Esophagus squamous epithelium (tissue), 5 donors: ENCODE measurements at places on chromosomes 13 and 19.

- no peak for DNase-seq
Measured at GRCh38 chr19:48239582-48240141, 16.1 kb downstream of the CARD8 start.

- DNase-seq = no peak
Measured at GRCh38 chr19:39807846-39808364, 26.1 kb downstream of the DYRK1B start.

DNA sequence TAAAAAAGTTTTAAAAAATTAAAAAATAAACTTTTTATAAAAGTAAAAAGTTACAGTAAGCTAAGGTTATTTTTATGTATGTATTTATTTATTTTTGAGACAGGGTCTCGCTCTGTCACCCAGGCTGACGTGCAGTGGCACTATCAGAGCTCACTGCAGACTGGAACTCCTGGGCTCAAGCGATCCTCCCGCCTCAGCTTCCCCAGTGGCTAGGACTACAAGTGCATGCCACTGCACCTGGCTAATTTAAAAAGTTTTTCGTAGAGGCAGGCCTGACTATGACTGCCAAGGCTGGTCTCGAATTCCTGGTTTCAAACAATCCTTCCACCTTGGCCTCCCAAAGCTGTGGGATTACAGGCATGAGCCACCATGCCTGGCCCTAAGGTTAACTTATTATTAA is 64.1 kb downstream of the CDADC1 start:
- DNase-seq = no peak

GRCh38 chr19:7718668-7719067 is 13.2 kb downstream of the CLEC4G start:
- no peak for DNase-seq

GRCh38 chr19:47330466-47330869 is 1.5 kb upstream of the C5AR2 start:
- DNase-seq = no peak

GRCh38 chr13:109406376-109406992 is 379.9 kb downstream of the IRS2 start:
- no peak for DNase-seq

DNA sequence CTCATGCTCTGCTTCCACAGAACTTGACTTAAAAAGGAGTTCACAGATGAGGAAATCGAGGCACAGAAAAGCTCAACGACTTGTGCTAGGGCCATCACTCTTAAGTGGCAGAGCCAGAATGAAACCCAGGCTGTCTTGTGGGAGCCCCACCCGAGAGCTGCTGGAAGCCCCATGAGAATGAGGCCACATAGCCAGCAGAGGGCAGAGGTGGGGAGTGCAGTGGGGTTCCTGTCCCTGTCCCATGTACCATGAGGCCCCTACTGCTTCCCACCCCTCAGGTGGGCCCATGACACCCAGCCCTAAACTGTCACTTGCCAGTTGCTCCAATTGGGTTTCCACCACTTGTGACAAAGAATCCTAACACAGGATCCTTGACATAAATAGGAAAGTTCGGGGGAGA is 175.9 kb downstream of the IRS2 start:
- no peak for DNase-seq

DNA sequence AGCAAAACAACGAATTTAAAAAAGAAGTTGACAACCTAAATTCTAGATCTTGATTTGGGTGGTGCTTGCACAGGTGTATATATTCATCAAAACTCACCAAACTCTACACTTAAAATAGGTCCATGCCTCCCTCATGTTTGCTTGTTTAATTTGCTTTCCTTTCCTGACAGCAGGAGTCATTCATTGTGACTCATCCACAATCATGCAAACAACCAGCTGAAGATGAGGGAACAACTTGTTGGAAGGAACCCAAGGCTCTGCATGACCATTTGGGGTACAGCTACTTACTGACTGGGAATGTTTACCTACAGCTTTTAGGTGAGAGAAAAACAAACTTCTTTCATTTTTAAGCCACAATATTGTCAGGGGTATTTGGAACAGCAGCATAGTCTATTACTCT is 96.6 kb downstream of the RXFP2 start:
- no peak for DNase-seq

- no peak for DNase-seq
Measured at GRCh38 chr13:107721125-107721869, 494.0 kb downstream of the LIG4 start.

DNA sequence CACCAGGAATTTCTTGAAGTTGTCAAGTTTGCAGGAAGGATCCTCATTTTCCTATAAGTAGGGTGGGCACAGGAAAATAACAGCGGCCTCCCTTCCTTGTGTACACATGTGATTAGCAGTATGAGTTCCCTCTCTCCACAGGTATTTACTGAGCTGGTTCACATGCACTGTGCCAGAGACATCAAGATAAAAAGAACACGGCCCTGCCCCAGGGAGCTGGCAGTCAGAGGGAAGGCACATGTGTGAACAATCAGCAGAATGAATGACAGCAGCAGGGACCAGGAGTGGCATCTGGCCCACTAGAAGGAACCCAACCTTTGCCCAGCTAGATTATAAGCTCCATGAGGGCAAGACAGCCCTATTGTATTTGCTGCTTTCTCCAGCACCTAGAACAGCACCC is 13.9 kb downstream of the DOCK9 start:
- DNase-seq = no peak

GRCh38 chr13:67100730-67101129 is 129.4 kb downstream of the PCDH9 start:
- DNase-seq = no peak

GRCh38 chr13:22061806-22062391 is 391.0 kb downstream of the FGF9 start:
- DNase-seq = no peak
